ENCODE measurements at places on chromosomes 7 and 10. TPM values are rescaled to one million over a fixed set of nuclear protein-coding genes. Genes with fewer than 3 reads are reported as not detected.

DNA sequence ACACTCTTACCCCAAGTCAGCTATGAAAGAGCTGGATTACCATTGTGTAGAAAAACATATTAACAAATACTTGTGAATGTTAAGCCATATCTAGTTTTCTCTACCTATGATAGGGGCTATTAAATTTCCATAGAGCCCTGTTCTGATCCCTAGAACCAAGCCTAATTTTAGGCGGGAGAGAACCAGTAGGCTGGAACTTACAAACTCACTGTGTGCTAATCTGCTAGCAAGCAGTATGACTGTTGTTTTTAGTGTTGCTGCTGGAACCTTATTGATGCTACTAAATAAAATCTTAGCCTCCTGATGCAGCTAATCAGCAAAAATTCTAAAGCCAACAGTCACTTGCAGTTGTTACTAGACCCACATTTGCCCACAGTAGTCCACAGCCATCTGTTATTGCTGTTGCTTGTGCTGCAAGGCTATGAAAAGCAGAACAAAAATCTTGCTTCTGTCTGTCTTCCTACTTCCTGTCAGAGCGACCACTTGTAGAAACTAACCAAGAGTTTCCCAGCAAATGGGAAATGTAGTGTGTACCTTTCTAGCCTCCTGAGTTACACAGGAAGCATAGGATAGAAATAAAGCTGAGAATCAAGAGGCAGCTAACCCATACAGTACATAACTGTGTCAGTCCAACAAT lies 368.4 kb downstream of the ARL4A start:
- H3K4me3 ChIP-seq, result no peak overlapping the region
- no peak overlapping the region for H3K27ac ChIP-seq
- H3K27me3 ChIP-seq, result no peaks in the 10 kb centered on the region
- no peak for DNase-seq
- H3K36me3 ChIP-seq, result no peaks in the 10 kb centered on the region

GRCh38 chr7:51021906-51022570 lies 239.3 kb upstream of the GRB10 start:
- no peak overlapping the region for H3K27ac ChIP-seq
- no peak for DNase-seq
- no peaks in the 10 kb centered on the region for H3K27me3 ChIP-seq
- H3K36me3 ChIP-seq, result no peaks in the 10 kb centered on the region

GRCh38 chr7:144474800-144475615 lies 71.5 kb upstream of the NOBOX start:
- peaks cover 1% of the 10 kb centered on the region for H3K4me1 ChIP-seq
- H3K4me3 ChIP-seq, result no peak overlapping the region
- H3K27me3 ChIP-seq, result no peaks in the 10 kb centered on the region
- no peak for DNase-seq

- peaks cover 20% of the 10 kb centered on the region for H3K4me1 ChIP-seq
- H3K4me3 ChIP-seq, result no peak overlapping the region
- no peaks in the 10 kb centered on the region for H3K27me3 ChIP-seq
- no peaks in the 10 kb centered on the region for H3K36me3 ChIP-seq
- peak overlapping the region; percentile 61 for H3K27ac ChIP-seq
Observed at GRCh38 chr7:127845522-127846214, 185.6 kb downstream of the LRRC4 start.

- no peak overlapping the region for H3K27ac ChIP-seq
- no peak overlapping the region for H3K4me3 ChIP-seq
- no peaks in the 10 kb centered on the region for H3K4me1 ChIP-seq
- no peaks in the 10 kb centered on the region for H3K27me3 ChIP-seq
- H3K36me3 ChIP-seq, result no peaks in the 10 kb centered on the region
- no peak for DNase-seq
Observed at GRCh38 chr10:7853226-7853842, 35.0 kb downstream of the TAF3 start.

- H3K27ac ChIP-seq, result no peak overlapping the region
- H3K4me3 ChIP-seq, result no peak overlapping the region
- peak; percentile 22 for DNase-seq
- H3K36me3 ChIP-seq, result no peaks in the 10 kb centered on the region
Observed at GRCh38 chr10:130761032-130761575, 550.4 kb downstream of the TCERG1L start.

- H3K4me3 ChIP-seq, result no peak overlapping the region
- no peaks in the 10 kb centered on the region for H3K36me3 ChIP-seq
- DNase-seq, result no peak
- H3K27ac ChIP-seq, result no peak overlapping the region
- no peaks in the 10 kb centered on the region for H3K4me1 ChIP-seq
Observed at GRCh38 chr10:29007748-29008610, 280.9 kb upstream of the LYZL1 start.

- peaks cover 17% of the 10 kb centered on the region for H3K4me1 ChIP-seq
- H3K4me3 ChIP-seq, result peak overlapping the region; percentile 9
- peaks cover 31% of the 10 kb centered on the region for H3K27me3 ChIP-seq
- no peak overlapping the region for H3K27ac ChIP-seq
- H3K36me3 ChIP-seq, result no peaks in the 10 kb centered on the region
- no peak for DNase-seq
Observed at GRCh38 chr7:2688409-2689342, 674 bp downstream of the AMZ1 start.

GRCh38 chr7:24498439-24498838 lies 74.8 kb upstream of the PALS2 start:
- no peaks in the 10 kb centered on the region for H3K36me3 ChIP-seq
- no peak for DNase-seq
- H3K27me3 ChIP-seq, result no peaks in the 10 kb centered on the region
- no peaks in the 10 kb centered on the region for H3K4me1 ChIP-seq

DNA sequence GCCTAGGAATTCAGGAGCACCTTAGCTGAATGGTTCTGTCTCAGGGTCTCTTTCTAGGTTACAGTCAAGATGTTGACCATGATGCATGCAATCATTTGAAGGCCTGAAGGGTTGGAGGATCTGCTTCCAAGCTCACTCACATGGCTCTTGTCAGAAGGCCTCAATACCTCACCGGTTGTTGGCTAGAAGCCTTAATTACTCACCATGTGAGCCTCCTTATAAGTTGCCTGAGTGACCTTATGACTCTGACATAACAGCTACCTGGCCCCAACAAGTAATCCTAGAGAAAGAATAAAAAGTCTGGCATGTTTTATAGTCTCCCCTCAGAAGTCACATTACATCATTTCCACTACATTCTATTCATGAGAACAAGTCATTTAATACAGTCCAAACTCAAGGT lies 3.4 kb upstream of the C1GALT1 start:
- H3K36me3 ChIP-seq, result no peaks in the 10 kb centered on the region
- H3K4me3 ChIP-seq, result no peak overlapping the region
- no peaks in the 10 kb centered on the region for H3K27me3 ChIP-seq

- no peak overlapping the region for H3K4me3 ChIP-seq
- H3K27me3 ChIP-seq, result peaks cover 43% of the 10 kb centered on the region
- H3K36me3 ChIP-seq, result no peaks in the 10 kb centered on the region
Observed at GRCh38 chr10:116819999-116820677, 29.2 kb upstream of the ENO4 start.

DNA sequence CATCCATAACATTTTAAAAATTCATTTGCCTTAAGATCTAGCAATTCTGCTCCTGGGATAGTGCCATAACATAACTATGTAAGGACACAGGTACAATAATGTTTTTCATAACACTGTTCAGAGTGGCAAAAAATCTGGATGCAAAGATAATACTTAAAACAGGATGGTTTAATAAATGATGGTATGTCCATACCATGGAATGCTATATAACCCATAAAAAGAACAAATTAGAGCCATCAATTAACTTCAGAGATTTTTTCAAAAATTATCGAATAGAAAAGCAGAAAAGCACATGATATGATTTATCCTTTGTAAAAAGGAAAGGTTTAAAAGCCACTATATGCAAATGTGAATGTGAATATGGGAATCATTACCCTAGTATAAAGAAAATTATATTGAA lies 193.4 kb upstream of the LRRN3 start:
- H3K27ac ChIP-seq, result no peak overlapping the region
- no peaks in the 10 kb centered on the region for H3K27me3 ChIP-seq
- no peaks in the 10 kb centered on the region for H3K4me1 ChIP-seq
- no peak for DNase-seq
- no peaks in the 10 kb centered on the region for H3K36me3 ChIP-seq
- H3K4me3 ChIP-seq, result no peak overlapping the region

DNA sequence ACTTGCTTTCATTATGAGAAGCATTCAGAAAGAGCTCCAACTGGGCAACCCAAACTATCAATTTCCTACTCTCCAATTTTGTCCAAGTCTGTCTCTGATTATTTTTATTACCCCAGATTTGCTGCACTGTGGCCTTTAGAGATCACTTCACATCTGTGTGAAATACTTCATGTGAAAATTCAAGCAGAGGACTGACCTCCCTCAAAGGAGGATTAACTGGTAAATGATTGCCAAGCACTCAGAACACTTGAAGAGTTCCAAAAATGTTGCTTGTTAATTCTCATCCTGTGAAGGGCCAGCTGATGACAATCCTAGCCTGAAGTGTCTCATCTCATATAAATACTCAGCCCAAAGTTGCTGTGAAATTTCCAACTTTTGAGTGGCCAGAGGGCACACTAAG lies 182.8 kb upstream of the DGKB start:
- H3K27me3 ChIP-seq, result no peaks in the 10 kb centered on the region
- H3K4me1 ChIP-seq, result no peaks in the 10 kb centered on the region
- no peak for DNase-seq
- no peak overlapping the region for H3K4me3 ChIP-seq

DNA sequence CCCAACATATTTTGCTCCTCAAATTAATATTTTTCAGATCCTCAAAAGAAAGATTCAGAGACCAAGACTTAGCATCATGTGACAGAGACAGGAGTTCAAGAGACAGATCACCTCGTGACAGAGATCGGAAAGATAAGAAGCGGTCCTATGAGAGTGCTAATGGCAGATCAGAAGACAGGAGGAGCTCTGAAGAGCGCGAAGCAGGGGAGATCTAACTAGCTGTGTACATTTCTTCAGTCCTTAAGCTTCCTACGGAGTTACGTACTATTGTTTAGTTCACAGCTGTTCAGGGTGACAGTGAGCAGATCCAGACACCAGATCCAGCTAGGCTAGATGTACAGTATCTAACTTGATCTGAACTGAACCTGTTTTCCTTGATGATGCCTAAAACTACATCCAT lies 61.3 kb downstream of the KLRG2 start:
- H3K27ac ChIP-seq, result peak overlapping the region; percentile 82
- H3K36me3 ChIP-seq, result peaks cover 38% of the 10 kb centered on the region
- H3K4me3 ChIP-seq, result no peak overlapping the region
- no peaks in the 10 kb centered on the region for H3K27me3 ChIP-seq
- peak; percentile 74 for DNase-seq

DNA sequence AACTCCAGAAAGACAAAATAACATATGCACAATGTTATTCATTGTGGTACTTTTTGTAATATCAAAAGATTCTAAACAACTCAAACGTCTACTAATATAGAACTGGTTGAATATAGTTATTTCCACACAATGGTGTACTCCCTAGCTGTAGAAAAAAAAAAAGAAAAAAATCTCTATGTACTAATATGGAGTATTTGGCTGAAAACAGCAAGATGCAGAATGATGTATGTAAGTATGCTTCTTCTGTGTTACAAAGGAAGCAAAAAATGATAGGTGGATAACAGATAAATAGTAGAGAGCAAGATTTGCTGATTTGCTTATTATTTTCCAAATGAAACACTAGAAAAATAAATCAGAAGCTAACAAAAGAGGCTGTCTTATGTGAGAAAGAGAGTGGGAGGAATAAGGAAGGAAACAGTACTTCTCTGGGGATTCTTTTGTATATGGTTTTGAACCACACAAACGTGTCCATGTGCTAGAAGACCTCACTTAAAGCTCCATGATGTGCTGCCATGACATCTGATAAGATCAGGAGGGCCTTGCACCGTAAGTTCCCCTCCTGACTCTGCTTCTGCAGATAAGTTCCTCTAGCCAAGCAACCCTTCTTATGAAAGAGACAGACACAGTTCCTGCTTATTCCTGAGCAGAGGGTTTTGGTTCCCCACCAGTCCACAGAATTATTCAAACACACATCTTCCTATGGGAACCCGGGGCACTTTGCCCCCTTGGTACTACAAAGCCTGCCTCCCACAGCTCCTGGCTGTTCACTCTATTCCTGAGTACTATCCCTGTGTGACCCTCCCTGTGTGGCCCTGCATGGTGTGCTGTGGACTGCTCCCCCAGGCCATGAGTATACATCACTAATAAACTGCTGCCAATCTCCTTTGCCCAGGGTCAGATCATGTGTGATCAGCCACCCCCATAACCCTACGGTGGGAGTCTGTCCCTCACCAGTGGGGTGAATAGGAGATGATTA lies 159.1 kb downstream of the CCDC71L start:
- no peaks in the 10 kb centered on the region for H3K27me3 ChIP-seq
- no peaks in the 10 kb centered on the region for H3K36me3 ChIP-seq
- no peaks in the 10 kb centered on the region for H3K4me1 ChIP-seq
- no peak overlapping the region for H3K27ac ChIP-seq

- no peaks in the 10 kb centered on the region for H3K4me1 ChIP-seq
- no peak overlapping the region for H3K4me3 ChIP-seq
Observed at GRCh38 chr7:152891160-152891621, 131.6 kb downstream of the ACTR3B start.

CPN1 gene
- total RNA-seq, result not detected

SFRP4 gene
- 10.2 TPM for total RNA-seq

HELLS gene
- total RNA-seq, result 1.1 TPM

GARIN1A gene
- 2.5 TPM for total RNA-seq

IQUB gene
- 0.27 TPM for total RNA-seq

SHTN1 gene
- 4.1 TPM for total RNA-seq

PDE1C gene
- 19.4 TPM for total RNA-seq

FKBP6 gene
- total RNA-seq, result not detected

ODAD2 gene
- total RNA-seq, result 2.5 TPM

CUBN gene
- 1.3 TPM for total RNA-seq

MRLN gene
- not detected for total RNA-seq

TEX47 gene
- not detected for total RNA-seq

ARHGEF5 gene
- total RNA-seq, result 6.8 TPM
